Kidney glomerular epithelial cell (primary cell): ENCODE measurements at places on chromosomes 1 and 21.

DNA sequence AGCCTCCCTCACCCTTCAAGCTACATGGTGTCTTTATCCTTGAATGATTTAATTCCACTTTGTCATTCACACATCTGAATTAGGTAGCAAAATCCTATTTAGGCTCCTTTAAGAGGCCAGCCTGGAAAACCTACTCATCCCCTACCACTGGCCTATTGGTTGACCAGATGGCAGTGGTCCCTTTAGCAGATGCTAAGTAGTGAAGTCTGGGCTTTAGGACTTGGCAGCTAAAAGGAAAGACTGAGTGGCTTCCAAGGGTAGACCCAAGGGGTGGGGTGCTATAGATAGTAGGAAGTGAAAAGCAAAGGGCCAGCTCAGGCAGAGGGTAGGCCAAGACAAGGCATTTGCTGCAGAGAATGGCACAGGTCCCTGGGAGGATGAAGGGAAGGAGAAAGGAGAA lies 46.6 kb downstream of the KCNJ6 start:
- no peak for DNase-seq

- DNase-seq: peak; percentile 55
These were observed 462 bp upstream of the TLCD4 start for GRCh38 chr1:95116580-95117206.

- DNase-seq: no peak
These were observed 94.0 kb upstream of the KIF26B start for GRCh38 chr1:245060684-245061374.

GRCh38 chr1:11653861-11654136 lies 430 bp downstream of the FBXO2 start:
- DNase-seq: no peak

DNA sequence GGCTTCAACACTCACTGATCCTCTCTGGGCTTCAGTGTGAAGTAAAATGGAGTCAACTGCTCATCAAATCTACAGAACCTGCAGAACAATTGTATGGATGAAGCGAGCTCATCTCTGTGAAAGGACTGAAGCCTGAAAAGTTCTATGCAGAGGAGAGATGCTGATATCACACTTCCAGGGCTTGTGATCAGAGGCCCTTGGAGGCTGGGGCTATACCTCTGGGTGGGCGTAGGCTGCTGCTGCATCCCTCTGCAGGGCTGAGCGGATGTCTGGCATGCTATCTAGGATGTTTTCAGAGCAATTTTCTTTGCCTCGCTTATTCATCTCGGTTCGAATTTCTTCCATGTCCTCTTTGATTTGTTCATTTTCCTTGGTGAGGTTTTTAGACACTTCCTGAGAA lies 17.6 kb downstream of the OLFML2B start:
- DNase-seq: peak; percentile 19

DNA sequence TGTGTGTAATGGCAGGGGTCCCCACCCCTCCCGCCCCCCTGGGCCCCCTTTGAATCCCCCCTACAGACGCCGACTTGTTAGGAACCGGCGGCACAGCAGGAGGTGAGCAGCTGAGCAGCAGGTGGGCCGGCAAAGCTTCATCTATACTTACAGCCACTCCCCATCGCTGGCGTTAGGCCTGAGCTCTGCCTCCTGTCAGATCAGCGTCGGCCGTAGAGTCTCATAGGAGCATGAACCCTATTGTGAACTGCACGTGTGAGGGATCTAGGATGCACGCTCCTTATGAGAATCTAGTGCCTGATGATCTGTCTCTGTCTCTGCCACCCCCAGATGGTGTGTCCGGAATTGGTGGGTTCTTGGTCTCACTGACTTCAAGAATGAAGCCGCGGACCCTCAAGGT lies 14.9 kb upstream of the VPS26C start:
- DNase-seq: no peak

DNA sequence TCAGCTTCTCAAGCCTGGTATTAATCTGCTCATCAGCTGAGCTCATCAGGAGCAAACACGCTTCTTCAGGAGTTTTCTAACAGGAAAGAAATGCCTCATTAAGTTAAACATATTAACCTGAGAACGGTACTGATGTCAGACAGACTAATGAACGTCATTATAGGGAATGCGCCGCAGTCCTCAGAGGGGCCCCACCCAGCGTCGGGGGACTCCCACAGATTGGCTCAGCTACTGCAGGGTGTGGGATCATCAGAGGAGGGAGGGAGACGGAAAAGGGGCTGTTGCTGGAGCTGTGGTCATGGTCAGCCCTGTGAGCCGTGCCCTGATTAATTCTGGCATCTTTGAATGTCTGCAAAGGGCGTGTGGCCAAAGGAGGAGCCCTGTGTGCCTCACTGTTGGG lies 348.5 kb downstream of the PTPRU start:
- DNase-seq: peak; percentile 84

GRCh38 chr1:19254416-19254815 lies 2.8 kb downstream of the MRTO4 start:
- no peak for DNase-seq

DNA sequence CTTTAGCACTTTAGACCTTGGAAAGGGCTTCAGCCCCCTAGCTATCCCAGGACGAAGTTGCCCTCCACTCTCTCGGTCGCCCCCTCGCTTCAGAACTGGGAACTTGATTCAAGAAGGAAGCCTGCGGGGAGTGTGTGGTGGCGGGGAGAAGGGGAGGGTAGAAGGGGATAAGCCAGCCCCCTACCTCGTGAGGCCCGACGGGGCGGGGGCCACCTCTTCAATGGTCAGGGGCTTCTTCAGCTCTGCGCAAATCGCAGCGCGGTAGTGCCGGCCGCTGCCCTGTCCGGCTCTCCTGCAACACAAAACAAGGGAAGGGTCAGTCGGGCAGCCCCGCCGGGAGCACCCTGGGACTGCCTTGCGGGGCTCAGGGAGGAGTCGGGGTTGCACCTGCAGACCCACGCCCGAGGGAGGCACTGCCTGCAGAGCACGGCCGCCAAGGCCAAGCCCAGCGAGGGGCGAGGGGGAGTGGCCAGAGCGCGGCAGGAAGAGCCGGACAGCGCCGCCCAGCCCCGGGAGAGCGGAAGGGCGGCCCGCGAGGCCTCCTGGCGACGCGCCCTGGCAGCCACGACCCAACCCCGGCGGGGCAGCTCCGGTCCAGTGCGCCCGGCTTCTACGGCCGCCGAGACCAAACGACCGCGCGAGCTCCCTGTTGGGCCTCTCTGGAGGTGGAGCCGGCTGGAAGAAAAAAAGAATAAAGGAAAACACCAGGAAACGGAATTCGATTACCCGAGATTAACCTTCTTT lies 56.2 kb upstream of the RASAL2 start:
- peak; percentile 71 for DNase-seq

- DNase-seq: no peak
These were observed 8.0 kb downstream of the MED8 start for GRCh38 chr1:43381612-43382011.

DNA sequence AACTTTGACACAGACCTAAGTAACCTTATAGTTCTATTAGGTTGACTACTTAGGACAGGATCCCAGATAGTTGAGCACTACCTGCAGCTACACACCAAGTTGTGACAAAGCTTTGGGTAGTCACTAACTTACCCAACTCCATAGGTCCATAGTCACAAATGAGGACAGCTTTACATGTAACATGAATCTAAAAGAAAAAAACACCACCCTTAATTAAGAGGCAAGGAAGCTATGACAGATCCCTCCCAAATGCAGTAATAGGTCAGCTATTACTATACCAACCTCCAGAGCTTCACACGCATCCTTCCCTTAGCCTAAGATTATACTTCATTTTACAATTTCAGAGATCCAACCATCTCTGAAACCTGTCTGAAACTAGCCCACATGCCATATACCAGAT lies 12.7 kb upstream of the RAB42 start:
- DNase-seq: no peak

- no peak for DNase-seq
These were observed 60.6 kb downstream of the AK4 start for GRCh38 chr1:65208563-65208973.

GRCh38 chr1:168821434-168821833 lies 92.4 kb upstream of the DPT start:
- no peak for DNase-seq

GRCh38 chr1:73161418-73161817 lies 879.1 kb upstream of the NEGR1 start:
- DNase-seq: no peak

DNA sequence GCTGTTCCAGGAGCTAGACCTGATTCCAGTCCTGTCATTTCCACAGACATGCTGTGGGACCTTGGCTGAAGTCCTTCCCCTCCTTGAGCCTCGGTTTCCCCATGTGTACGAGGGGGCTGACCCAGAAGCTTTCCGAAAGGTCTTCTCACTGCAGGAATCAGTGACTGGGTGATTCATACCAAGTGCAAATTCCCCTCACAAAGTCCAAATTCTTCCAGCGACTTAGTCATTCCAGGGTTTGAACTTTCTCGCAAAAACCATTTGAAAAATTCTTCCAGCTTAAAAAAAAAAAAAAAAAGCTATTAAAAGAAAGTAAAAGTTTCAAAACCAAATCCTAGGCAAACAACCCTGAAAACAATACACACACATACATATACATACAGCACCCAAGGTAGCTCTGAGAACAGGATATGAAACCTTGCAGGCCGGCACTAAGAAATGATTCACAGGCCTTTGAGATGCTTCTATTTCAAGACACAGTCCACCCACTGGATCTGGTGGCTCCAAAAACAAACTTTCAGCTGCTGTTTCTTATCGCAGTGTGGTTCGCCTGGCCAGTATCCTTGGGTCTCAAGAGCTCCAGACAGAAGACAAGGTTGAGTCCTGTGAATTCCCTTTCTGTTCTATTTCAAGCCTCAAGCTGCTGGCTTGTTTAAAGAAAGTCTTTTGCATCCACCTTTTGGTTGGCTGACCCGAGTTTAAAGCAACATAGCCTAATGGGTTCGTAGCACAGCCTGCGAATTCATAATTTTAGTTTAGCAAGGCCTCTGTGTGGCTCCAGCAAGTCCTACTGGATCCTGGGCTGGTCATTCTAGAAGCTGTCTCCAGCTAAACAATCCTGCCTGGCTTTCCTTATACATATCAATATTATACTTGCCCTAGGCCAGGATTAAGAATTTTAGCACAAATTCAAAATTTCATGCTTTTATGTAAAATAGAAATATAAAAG lies 18.0 kb upstream of the ID3 start:
- peak; percentile 80 for DNase-seq

- DNase-seq: no peak
These were observed 295.4 kb downstream of the RRAGC start for GRCh38 chr1:38563942-38564735.

DNA sequence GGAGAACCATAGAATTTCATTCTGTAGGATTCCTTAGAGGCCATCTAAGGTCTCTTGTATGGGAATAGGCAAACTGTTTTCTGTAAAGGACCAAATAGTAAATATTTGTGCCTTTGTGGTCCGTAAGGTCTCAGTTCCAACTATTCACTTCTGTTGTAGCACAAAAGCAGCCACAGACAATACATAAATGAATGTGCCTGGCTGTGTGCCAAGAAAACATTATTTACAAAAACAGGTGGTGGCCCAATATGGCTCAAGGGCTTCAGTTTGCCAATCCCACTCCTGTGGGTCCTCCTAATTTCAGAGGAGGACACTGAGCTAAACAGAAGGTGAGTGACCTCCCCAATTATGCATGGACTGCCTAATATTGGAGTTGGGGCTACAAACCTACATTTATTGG lies 67.6 kb upstream of the EDEM3 start:
- DNase-seq: no peak

DNA sequence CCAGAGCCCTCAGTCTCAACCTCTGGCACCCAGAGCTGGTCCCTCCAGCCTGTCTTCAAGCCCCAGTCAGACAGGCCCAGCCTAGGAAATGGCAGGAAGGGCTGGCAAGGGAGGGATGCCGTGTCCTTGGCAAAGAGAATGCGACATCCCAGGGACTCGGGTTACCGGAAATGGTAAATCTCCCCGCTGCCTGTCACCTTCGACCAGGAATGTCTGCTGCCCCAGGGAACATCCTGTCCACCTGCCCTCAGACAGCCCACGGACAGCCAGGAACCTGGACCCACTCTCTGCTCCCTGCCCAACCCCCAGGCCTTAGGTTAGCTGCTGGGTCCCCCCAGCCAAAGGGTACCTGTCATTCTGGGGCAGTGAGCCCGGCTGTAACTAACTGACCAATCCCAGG lies 23.9 kb downstream of the HSPG2 start:
- DNase-seq: no peak

DNA sequence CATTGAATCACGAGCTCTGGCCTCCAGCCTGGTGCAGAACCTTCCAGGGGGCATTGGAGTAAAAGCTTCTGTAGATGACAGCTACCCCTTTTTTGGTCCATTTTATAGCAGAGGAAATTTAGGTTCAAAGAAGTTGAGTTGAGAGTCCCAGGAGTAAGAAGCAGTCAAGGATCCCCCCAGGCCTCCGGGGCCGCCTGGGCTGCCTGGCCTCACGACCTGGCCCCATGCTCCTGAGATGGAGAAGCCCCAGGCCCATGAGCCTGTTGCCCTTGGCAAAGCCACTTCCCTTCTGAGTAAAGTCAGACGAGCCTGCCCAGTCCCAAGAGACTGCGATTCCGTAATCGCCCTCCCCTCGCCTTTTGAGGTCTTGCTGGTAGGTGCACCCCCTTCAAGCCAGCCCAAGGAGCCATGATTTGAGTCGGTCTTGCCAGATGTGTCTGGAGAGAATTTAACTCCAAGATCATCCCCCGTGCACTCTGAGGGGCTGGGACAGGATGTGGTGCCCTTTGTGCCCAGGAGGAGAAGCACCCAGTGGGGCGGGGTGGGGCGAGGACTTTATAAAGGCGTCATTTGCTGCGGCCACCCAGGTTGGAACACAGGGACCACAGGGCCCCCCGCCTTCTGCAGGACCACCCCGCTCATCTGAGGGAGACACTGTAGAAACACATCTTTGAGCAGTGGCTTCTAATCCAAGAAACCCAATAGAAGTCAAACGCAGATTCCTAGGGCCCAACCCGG lies 30.1 kb downstream of the PDE9A start:
- DNase-seq: no peak

GRCh38 chr1:20873311-20873710 lies 86.2 kb upstream of the HP1BP3 start:
- DNase-seq: no peak

GRCh38 chr1:234724516-234725176 lies 114.7 kb upstream of the IRF2BP2 start:
- DNase-seq: no peak

DNA sequence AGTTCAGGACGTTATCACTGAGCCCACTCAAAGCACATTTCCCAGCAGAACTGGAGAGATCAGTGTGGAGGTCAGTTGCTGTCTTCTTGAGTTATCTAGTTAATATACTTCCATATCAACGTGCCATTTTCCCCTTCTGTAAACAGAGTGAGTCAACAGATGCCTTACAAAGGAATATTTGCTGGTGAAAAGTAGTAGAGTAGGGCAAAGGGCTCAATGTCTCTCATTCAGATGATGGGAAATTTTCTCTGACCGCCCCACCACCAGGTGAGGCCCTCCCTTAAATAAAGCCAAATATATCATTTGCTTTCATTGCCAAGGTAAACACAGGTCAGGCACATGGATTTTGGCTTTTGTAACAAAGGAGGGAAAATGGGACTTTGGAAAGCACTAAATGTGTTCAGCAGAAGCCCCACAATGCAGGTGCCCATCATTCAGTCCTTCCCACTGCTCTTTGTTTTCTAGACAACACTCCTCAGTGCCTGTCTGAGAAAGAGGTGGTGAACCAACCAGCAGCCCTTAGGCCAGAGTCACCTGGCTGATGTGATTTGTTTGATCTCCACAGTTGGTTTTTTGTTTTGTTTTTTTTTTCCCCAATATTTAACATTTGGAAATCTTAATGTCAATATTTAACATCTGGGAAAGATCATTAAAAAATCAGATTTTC lies 40.5 kb upstream of the SAMD13 start:
- DNase-seq: no peak

GRCh38 chr1:241422470-241422869 lies 65.5 kb upstream of the RGS7 start:
- no peak for DNase-seq

- DNase-seq: no peak
These were observed 48.7 kb downstream of the ROR1 start for GRCh38 chr1:63822540-63822939.
